NCI-H2107 (cell line): ENCODE measurements at places on chromosomes 7 and 10.
A peak's percentile ranks its signal among the peaks of the same experiment; 100 is the strongest.

DNA sequence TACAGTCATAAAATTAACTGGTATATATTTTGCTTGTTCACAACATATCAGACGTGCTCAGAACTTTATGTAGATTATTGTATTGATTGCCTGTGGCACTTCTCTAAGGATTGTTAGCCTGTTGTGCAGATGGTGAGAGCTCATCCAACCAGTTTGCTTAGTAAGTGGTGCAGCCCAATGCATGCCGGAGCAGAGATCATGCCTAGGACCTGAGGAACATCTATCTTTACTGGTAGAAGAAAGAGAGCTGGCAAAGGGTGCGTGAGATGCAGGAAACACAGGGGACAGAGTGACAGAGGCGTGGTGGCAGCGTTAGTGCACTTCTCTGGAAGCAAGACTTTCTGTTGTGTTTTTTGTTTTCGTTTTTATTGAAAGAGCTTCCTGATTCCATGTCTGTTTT lies 35.9 kb downstream of the CCM2 start:
- DNase-seq, result no peak

DNA sequence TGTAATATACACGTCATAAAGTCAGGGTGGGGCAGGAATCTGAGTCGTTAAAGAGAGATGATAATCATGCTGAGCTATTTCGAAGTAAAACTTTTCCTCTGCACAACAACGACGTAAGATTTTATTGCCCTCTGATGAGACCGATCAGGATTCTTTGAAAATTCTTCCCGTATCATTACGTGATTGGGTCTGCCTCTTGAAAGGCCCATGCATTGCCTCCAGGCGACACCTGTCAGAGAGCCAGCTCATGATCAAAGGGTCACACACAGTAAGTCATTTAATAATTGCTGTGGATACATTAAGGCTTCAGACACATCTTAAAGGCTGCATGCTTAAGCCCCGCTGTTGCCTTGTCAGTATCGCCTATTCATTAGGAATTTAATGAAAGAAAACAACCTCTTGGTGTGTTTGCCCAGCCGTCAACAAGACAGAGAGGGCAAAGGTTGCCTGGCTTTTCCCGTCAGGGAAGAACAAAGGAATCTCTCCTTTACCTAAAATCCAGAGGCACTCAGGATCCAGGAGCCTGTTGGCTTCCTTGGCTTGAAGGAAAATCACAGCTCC lies 189.0 kb upstream of the SH2B2 start:
- no peak for DNase-seq

DNA sequence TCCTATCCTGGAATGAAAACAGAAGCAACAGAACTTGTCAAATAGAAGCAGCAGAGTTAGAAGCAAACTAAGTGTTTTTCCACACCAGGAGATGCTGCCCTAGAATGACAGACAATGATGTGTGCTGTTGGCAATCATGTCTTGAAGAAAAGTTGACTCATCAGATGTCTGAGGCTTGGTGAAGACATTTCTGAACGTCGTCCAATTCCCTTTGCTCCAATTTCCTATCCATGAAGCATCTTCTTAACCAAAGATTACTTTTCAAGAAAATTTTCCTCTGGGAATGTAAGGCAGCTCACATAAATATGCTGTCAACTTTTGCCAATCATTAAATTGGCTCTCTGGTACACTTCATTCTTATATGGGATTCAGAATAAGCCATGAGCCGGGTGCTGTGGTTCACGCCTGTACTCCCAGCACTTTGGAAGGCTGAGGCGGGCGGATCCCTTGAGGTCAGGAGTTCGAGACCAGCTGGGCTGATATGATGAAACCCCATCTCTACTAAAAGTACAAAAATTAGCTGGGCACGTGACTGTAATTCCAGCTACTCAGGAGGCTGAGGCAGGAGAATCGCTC lies 34.6 kb downstream of the MALSU1 start:
- DNase-seq, result no peak

GRCh38 chr10:29243750-29244149 lies 45.1 kb upstream of the LYZL1 start:
- DNase-seq, result no peak

DNA sequence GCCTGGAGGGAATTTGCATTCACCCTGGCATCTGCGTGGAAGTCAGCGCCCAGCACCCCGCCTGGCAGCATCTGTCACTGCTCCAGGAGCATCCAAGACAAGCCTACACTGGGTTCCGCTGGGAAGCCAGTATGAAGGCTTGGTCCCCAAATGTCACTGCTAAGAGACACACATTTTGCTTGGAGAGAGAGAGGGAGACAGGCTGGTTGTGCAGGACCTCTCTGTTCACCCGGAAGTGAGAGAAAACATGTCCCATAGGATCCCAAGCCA lies 119.5 kb downstream of the SEC23IP start:
- DNase-seq, result no peak

DNA sequence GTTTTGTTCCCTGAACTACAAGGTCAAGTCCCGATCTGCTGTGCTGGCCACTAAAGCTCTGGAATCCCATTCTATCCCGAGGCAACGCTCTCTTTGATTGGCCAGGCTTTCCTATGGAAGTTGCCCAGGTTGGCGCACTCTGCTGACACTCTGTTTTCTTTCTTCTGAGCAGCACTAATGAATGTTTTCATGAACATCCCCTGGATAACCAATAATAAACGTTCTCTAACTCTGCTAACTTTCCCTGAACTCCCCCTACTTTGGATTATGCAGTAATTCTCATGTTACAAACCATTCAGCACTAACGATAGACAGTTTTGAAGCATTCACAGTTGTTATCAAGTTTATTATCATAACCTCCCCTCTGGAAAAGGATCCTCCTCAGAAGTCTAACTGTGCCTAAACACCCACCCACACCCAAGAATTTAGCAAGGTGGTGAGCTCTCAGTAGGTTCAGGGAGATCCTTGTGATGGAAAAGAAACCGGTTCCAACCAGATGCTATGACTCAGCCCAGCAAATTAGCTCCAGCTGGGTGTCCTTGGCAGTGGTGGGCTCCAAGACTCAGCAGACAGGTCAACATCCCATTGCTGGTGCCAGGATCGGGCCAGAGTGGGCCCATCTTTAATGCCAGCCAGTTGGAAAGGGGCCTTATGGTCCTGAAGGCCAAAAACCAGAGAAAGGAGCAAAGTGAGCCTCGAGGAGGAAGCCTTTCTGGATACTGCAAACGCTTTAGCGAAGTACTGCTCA lies 68.4 kb downstream of the CREB3L2 start:
- no peak for DNase-seq

- no peak for DNase-seq
These were observed 124.8 kb upstream of the PDLIM1 start for GRCh38 chr10:95415621-95416031.

DNA sequence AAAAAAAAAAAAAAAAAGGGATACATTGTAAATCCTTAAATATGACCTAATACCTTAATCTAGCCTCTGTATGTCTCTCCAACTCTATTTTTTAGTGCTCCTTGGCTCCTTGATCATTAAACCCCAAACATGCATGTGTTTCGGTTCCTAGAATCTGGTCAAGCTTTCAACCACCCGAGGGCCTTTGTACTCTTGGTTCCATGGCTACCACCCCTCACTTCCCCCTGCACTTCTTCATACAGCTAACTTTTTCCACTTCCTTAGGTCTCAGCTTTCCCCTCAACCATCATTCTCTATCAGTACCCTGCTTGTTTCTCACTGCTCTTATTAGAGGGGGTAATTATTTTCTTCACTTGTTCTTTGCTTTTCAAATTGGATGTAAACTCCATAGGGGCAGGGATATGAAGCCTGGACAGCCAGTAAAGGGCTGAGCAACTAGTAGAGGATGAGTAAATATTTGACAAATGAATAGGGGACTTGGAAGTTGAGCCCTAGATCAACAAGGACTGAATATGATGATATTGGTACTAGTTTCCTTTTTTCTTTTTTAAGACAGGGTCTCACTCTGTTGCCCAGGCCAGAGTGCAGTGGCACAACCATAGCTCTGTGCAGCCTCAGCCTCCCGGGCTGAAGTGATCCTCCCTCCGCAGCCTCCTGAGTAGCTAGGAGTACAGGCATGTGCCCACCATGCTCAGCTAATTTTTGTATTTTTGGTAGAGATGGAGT lies 4.3 kb upstream of the GDI2 start:
- DNase-seq, result no peak

DNA sequence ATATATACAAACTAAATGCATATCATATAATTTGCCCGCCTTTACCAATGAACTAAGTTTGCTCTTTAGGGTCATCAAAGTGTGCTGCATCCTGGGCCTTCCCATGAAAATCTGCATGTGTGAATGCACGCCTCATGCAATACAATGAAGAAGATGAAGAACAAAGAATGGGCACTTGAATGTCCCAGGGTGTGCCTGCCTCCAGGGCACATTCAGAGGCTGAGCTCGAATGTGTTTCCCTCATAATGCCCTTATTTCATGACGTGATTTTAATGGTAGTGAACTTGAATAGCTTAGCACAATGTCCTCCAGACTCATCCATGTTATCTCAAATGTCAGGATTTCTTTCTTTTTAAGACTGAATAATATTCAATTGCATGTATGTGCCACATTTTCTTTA lies 824.9 kb downstream of the TNS3 start:
- DNase-seq, result no peak

DNA sequence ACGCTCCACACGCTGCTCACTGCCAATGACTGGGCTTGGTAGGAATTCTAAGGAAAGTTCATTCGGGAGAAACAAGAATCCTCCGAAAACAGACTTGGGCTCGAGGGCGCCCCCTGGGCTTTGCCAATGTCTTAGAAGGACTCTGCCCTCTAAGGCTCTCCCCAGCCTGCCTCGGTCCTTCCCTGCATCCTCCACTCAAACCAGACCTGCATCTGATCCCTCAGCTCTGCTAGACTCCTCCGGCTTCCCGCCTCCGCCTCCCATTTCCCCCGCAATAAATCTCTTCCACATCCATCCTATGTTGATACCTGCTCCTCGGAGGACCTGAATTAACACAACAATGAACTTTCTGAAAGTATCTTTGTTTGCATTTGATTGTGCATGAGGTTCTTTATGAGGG lies 177.6 kb downstream of the PLPP4 start:
- DNase-seq, result no peak

DNA sequence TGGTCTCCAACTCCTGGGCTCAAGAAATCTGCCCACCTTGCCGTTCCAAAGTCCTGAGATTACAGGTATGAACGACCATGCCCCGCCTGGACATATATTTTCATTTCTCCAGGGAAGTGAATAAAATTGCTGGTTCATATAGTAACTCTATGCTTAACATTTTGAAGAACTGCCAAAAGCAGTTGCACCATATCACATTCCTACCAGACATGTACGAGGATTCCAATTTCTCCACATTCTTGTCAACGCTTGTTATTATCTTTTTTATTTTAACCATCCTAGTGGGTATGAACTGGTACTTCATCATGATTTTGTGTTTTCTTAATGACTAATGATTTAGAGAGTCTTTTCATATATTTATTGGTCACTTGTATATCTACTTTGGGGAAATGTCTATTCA lies 21.9 kb upstream of the CPN1 start:
- DNase-seq, result no peak

DNA sequence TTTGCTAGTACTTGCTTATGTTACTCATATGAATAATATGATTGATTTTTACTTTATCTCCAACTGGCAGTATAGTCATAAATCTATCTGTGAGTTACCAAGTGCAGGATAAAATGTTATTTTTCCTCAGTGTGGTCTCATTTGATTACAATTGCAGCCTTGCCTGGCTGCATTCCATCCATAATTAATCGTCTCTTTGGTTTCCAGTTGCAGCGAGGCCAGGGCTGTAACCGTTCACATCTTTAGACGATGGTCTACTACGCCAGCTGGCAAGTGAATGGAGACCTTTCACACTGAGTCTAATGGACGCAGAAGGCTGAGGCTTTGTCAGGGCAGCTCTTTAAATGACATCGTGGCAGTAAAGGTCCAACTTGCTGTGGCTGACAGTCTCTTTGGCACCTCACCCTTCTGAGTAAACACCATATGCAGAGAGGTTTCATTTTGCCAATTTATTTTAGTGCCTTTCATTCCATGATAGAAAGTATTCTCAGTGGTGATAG lies 84.0 kb downstream of the ARL4A start:
- DNase-seq, result peak; percentile 59

DNA sequence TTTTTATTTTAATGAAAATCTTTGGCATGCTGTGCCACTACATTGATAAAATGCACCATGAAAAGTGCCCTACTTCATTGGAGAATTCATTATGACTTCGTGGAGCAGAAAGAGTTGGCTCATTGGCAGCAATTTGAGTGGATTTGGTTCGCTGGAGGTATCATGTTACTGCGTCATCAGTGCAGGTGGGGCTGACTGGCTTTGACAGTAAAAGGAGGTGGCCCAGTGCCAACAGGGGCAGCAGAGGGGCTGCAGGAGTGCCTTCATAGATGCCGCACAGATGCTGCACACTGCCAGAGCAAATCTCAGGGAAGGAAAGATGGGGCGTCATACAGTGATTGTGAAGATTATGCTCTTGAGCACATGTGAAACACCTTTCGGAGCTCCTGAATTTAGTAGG lies 22.2 kb downstream of the FZD1 start:
- peak; percentile 20 for DNase-seq

GRCh38 chr10:85787881-85788280 lies 578.7 kb downstream of the GRID1 start:
- no peak for DNase-seq
